ENCODE measurements at places on chromosomes 1 and 21. TPM values are rescaled to one million over a fixed set of nuclear protein-coding genes. Genes with fewer than 3 reads are reported as not detected.

- no peak overlapping the region for H3K27ac ChIP-seq
- peaks cover 28% of the 10 kb centered on the region for H3K36me3 ChIP-seq
- H3K27me3 ChIP-seq: no peaks in the 10 kb centered on the region
These were observed 25.2 kb downstream of the KIF21B start for GRCh38 chr1:200998323-200998722.

ADAM30 gene
- total RNA-seq: not detected

DNA sequence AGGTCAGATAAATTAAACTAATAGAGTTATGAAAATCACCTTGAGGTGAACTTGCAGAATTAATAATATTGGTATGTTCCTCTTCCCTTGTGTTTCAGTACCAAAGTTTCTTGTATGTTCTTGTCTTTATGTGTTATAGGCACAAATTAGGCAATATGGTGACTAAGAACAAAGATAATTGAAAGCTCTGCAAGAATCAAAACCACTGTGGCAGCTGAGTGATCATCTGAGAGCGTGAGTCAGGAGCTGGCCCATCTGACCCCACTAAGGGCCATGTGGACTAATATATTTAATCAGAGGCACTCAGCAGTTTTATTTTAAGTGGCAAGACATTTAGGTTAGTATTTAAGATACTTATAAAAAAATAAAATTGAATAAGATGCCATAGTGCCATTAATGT lies 12.8 kb upstream of the CASQ2 start:
- H3K36me3 ChIP-seq: no peaks in the 10 kb centered on the region
- no peaks in the 10 kb centered on the region for H3K4me1 ChIP-seq
- no peak overlapping the region for H3K4me3 ChIP-seq
- peaks cover 42% of the 10 kb centered on the region for H3K27me3 ChIP-seq

- no peaks in the 10 kb centered on the region for H3K36me3 ChIP-seq
- no peak overlapping the region for H3K27ac ChIP-seq
- H3K4me3 ChIP-seq: peak overlapping the region; percentile 4
- DNase-seq: no peak
- H3K4me1 ChIP-seq: peaks cover 18% of the 10 kb centered on the region
These were observed 16.7 kb upstream of the TUT4 start for GRCh38 chr1:52569449-52570210.

DNA sequence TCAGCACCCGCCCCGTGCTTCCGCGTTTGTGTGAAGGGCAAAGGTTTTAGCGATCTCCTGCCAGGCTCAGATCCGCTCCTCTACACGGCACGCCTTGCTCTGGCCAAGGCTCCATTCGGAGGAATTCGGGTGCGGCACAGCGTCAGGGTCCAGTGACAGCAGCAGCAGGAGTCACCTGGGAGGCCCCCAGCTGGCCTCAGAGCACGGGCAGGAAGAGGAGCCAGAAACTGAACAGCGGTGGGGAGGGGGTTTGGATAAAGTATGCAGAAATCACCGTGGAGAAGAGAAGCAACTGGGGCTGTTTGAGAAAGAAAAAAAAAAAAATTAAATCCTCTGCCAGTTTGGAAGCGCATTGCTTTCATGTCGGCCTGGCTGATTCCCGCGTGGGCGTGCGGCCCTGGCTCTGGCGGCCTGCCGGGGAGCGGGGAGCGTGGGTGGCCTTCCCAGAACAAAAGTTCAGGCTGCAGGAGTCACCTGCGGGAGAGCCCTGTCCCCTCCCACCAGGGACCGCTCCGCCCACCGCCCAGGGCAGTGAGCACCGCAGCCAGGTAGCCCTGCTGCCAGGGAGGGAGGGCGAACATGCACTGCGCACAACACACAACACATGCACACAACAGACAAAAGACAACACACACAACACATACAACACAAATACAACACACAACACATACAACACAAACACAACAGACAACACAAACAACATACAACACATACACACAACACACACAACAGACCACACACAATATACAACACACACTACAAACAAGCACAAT lies 107.6 kb downstream of the ETS2 start:
- no peak overlapping the region for H3K4me3 ChIP-seq

GRCh38 chr1:227785805-227786671 lies 29.4 kb upstream of the PRSS38 start:
- H3K4me1 ChIP-seq: peaks cover 6% of the 10 kb centered on the region
- DNase-seq: no peak
- peak overlapping the region; percentile 84 for H3K4me3 ChIP-seq
- peaks cover 1% of the 10 kb centered on the region for H3K36me3 ChIP-seq
- H3K27ac ChIP-seq: no peak overlapping the region

DNA sequence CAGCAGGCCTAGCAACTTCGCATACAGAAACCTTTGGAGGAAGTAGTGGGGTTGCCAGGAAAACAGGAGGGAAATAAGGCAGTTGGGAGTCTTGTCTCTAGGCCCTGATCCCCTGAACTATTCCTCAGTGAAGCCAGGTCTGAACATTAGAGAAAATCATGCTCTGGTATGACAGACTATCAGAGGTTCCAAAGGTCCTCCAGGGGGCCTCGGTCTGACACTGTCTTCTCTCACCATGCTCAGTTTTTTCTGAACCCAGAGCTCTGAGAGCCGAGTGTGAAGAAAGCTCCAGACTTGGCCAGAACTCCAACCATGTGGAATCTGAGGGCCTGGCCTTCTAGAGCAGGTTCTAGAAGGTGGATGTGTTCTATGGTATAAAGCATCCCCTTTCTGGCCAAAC lies 4.0 kb downstream of the TOMM40L start:
- H3K27ac ChIP-seq: no peak overlapping the region
- H3K36me3 ChIP-seq: peaks cover 1% of the 10 kb centered on the region
- peaks cover 34% of the 10 kb centered on the region for H3K4me1 ChIP-seq
- H3K27me3 ChIP-seq: no peaks in the 10 kb centered on the region
- no peak for DNase-seq

E2F2 gene
- total RNA-seq: 24.7 TPM

ACTL8 gene
- not detected for total RNA-seq

DNA sequence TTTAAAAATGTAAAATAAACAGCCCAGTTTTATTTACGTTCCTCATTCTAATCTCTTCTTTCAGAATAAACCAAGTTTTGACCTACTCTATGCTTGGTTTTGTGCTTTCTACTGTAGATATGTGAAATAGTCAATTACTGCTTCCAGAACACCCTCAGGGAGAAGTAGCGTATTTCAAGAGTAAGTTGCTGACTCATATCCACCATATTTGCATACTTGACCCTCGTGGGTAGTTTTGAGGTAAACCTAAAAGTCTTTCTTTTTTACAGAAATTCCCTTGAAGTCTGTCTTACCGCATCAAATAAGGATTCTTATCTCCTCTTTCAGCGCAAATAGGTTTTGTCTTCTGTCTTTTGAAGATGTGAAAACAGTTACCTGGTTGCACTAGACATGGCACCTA lies 1.4 kb upstream of the OR2L3 start:
- H3K36me3 ChIP-seq: peaks cover 4% of the 10 kb centered on the region
- no peaks in the 10 kb centered on the region for H3K27me3 ChIP-seq
- no peak overlapping the region for H3K27ac ChIP-seq
- no peak overlapping the region for H3K4me3 ChIP-seq

- peaks cover 15% of the 10 kb centered on the region for H3K4me1 ChIP-seq
- peaks cover 12% of the 10 kb centered on the region for H3K27me3 ChIP-seq
- no peak overlapping the region for H3K27ac ChIP-seq
- H3K36me3 ChIP-seq: peaks cover 6% of the 10 kb centered on the region
- peak; percentile 54 for DNase-seq
These were observed 8.8 kb upstream of the CEP85 start for GRCh38 chr1:26225033-26225831.

RGS4 gene
- not detected for total RNA-seq

DNA sequence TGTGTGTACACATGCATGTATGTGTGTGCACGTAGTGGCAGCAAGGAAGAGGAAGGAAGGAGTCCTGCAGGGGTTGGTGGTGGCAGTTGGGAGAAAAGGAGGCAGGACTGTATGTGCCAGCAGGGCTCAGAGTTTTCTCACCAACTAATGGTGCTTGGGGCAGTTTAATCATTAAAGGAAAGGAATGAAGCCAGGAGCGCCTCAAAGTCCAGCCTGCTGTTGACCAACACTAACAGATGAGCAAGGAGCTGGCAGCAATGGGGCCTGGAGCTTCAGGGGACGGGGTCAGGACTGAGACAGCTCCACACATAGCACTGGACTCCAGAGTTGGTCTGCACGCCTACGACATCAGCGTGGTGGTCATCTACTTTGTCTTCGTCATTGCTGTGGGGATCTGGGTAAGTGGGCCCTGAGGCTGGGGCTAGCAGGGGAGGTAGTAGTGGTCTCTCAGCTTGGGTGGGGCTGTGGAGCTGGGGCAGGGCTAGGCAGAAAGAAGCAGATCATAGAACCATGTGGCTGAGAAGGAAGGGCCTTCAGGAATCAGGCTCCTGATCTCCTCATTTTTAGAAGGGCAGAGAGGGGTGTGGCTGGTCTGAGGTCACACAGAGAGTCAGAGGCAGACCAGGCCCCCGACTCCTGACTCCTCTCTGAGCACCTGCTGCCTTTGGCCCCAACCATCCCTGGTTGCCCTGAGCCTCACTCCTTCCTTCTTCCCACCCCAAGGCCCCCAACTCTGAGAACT lies at the start of gene SLC5A9:
Gene SLC5A9, plus strand, starts transcription at position 216 of the 742 bp plus-strand sequence. Its CDS starts 21 bp downstream, at position 237.
- no peaks in the 10 kb centered on the region for H3K36me3 ChIP-seq
- no peak within 1 kb of the TSS for H3K4me3 ChIP-seq
- no peaks in the 10 kb centered on the region for H3K27me3 ChIP-seq
- H3K27ac ChIP-seq: no peak within 1 kb of the TSS

GRCh38 chr1:238674316-238674715 lies 712.1 kb upstream of the CHRM3 start:
- no peaks in the 10 kb centered on the region for H3K4me1 ChIP-seq
- H3K36me3 ChIP-seq: no peaks in the 10 kb centered on the region
- DNase-seq: no peak
- H3K27me3 ChIP-seq: no peaks in the 10 kb centered on the region
- no peak overlapping the region for H3K4me3 ChIP-seq
- no peak overlapping the region for H3K27ac ChIP-seq

DNA sequence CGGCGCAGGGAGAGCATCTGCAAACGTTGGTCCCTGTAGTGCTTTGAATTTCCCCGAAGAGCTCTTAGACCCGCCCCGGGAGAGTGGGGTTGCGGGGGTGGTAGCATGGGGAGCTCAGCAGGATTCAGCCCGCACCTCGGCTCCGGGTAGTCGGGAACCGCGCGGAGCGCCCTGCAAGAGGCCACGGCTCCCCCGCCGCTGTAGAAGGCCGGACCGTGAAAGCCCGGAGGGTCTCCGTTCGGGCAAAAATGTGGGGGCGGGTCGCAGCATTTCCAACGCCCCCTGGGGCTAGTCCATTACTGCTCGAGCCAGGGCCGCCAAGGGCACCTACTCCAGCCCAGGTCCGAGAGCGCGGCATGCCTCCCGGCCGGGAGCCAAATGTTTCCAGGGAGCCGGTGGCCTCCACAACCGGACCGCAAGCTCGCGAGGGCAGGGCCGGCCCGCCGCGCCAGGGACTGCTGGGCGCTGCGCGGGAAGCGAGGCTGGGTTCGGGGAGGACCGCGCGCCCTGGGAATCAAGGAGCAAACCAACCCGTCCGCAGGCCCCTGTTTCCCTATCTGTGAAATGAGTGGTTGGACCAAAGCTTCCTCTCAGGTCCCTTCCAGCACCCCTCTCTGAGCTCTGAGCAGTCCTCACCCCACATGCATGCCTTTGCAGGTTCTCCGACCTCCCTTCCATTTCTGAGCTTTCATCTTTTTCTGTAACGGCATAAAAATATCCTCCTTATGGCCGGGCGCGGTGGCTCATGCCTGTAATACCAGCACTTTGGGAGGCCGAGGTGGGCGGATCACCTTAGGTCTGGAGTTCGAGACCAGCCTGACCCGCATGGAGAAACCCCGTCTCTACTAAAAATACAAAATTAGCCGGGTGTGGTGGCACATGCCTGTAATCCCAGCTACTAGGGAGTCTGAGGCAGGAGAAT lies 775 bp upstream of the TMEM63A start:
- H3K36me3 ChIP-seq: peaks cover 2% of the 10 kb centered on the region
- H3K27ac ChIP-seq: peak overlapping the region; percentile 89
- H3K4me3 ChIP-seq: peak overlapping the region; percentile 87

GRCh38 chr1:225617479-225617878 lies 35.4 kb downstream of the ENAH start:
- H3K4me3 ChIP-seq: no peak overlapping the region
- H3K27ac ChIP-seq: no peak overlapping the region
- H3K4me1 ChIP-seq: no peaks in the 10 kb centered on the region
- DNase-seq: no peak

KRTAP11-1 gene
- not detected for total RNA-seq

DNA sequence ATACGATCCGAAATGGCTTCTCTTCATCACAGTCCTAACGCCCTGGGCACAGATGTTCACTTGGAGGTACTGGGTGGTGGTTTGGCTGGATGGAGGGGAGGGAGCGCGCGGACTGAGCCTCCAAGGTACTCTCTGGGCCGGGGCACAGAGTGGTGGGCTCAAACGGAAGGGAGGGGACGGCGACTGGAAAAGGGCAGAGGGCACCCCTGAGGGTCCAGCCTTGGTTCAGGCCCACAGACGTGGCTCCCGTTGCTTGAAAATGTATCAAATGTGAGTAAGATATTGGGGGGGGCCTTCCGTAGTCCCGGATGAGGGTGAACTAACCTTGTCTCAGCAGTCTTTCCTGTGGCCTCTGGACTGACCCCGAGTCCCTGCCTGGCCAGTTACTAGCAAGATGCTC lies 463 bp downstream of the IL12RB2 start:
- peaks cover 39% of the 10 kb centered on the region for H3K4me1 ChIP-seq
- no peaks in the 10 kb centered on the region for H3K27me3 ChIP-seq
- H3K27ac ChIP-seq: peak overlapping the region; percentile 99

SLC1A7 gene
- total RNA-seq: not detected

GRCh38 chr1:158972841-158973240 lies 36.9 kb upstream of the IFI16 start:
- H3K4me1 ChIP-seq: peaks cover 41% of the 10 kb centered on the region
- H3K36me3 ChIP-seq: no peaks in the 10 kb centered on the region
- DNase-seq: no peak
- peak overlapping the region; percentile 61 for H3K27ac ChIP-seq

CFHR4 gene
- not detected for total RNA-seq

DNA sequence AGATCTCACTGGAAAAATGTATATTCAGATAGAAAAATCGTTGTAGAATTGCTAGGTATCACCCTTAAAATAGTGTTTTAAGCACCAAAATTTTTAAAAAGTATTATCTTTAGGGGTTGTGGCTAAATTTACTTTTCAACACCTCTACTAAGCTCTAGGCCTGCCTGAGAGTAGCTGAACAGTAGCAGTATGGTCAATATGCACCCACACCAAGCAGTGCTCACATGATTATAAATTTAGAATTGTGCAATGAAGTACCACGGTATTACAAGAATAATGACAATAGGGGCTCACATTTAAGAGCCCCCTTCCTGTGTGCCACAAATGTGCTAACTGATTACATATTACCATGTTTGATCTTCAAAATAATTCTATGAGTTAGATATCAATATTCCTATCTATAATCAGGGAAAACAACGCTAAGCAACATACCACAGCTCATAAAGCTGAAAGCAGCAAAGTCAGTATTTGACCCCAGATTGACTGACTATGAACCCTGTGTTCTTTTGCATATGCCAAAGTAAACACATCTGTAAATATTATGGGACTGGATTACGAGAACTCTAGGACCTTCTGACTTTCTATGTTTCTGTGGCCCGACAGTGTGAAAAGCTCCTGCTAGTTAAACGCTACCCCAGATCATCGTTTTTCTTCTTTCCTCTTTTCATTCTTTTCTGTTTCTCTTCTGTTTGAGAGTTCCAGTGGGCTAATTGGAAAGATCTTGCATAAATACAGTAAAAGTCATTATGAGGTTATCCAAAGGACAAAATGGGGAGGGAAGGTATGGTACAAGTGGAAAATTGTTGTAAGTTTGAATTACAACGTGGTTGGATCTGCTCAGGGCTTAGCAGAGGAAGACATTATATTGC lies 201.1 kb upstream of the C1orf87 start:
- no peaks in the 10 kb centered on the region for H3K36me3 ChIP-seq
- no peaks in the 10 kb centered on the region for H3K4me1 ChIP-seq
- no peak overlapping the region for H3K27ac ChIP-seq
- DNase-seq: no peak
- no peaks in the 10 kb centered on the region for H3K27me3 ChIP-seq
- H3K4me3 ChIP-seq: no peak overlapping the region
